ENCODE measurements at places on chromosomes 2 and 18.

DNA sequence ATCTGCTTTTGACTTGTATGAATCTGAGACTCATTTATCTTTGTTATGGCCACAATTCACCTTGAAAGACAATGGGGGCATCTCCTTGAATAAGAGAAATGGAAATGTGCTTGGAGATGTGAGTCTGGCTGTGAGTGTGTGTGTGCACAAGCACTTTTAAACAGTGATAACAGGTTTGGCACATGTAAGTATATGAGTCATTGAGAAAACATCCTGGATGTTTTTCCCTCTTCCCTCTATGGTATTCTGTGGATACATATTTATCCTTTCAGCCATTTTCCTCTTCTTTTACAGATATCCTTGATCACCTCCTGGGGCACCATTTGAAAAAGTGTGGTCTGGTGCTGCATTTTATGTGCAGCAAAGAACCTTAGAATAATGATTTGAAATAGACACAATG lies 317.3 kb upstream of the THUMPD2 start:
- DNase-seq = no peak

DNA sequence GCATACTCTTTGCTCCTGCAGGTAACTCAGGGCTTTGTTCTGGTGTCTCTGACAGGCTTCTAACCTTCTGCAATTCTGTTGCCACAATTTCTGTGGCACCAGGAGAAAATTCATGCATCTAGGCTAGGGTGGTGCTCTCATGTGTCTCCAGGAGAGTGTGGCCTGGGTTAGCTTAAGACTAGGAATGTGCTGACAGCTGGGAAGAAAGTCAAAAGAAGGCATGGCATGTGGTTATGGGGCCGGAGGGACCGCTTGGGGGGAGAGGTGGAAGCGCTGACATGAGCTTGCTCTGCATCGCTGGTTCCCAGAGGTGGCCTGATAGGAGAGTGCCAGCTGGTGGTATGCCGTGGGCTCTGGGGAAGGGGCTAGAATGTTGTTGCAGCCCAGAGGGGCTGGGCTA lies 173.3 kb upstream of the TNP1 start:
- no peak for DNase-seq

DNA sequence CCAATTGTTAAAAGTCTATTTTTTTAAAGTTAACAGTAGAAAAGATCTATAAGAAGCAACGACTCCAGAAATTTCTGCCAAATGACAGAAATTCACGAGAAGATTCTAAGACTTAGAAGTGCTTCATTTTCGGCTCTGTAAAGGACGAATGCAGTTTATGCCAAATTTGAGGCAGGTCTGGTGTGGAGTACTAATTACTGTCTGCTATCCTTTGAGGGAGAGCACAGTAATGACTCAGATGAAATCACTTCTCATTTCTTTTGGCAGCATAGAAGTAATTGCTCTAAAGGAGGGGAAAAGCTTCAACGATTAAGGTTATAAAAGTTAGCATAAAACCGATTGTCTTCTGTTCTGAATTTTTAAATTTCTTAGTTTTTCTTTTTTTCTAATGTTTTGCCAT lies 11.4 kb downstream of the G6PC2 start:
- DNase-seq = no peak

DNA sequence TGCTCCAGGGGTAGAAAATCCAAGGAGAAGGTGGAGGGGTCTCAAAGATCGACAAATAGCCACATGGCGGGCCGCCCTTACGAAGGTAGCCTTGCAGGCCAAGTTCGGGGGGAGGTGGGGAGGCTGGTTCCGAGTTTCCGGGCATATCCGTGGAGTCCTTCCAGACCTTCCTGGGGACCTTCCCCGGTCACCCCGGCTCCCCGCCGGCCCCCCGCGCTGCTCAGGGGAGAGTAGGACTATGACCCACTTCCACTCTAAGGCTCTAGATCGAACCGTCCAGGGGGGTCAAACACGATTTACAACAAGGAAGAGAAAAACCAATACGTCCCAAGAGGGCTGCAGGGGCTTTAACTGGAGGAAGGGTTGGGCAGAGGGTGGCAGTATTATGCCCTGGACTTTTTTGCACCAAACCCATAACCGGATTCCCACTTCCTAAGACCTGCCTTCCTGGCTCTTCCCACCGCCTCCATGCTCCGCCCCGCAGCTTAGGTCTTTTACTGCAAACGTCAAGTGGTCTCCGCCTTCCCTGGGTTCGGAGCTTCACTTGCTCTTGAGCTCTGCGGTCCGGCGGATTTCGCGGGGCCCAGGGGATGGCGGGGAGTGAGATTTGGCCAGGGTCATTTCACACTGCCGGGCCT lies 779 bp upstream of the LYPD6 start:
- DNase-seq = no peak

DNA sequence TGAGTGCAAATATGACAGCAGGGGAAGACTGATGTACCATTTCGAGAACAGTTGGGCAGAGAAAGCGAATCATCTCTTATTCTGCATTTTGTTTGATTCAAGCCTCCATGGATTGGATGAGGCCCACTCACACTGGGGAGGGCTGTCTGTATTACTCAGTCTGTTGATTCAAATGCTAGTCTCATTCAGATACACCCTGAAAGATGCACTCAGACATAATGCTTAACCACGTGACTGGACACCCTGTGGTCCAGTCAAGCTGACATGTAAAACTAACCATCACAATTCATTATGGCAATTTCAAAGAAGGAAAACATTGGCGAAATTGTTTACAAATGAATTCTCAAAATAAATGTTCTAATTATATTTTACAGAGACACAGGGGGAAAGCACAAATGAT lies 1210.2 kb downstream of the DPP10 start:
- no peak for DNase-seq

DNA sequence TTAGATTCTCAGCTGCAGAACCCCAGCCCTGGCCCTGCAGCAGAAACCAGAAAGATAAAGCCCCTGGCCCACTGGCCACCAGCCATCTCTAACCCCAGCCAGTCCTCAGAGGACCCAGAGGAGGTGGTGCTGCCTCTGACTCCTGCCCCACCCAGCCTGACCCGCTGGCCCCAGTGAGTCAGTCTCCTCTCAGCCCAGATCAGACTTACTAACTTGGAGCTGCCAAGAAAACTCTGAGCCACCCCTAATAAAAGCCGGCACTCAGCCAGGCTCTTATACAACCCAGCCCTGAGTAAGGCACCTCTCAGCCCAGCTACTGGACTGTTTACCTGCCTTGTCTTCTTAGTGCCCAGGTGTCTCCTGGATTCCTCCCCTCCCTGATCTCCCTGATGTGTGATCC lies 2.0 kb downstream of the SLC14A2 start:
- peak; percentile 67 for DNase-seq

- DNase-seq = no peak
Measured at GRCh38 chr2:73203055-73203681, 794 bp downstream of the NOTO start.

DNA sequence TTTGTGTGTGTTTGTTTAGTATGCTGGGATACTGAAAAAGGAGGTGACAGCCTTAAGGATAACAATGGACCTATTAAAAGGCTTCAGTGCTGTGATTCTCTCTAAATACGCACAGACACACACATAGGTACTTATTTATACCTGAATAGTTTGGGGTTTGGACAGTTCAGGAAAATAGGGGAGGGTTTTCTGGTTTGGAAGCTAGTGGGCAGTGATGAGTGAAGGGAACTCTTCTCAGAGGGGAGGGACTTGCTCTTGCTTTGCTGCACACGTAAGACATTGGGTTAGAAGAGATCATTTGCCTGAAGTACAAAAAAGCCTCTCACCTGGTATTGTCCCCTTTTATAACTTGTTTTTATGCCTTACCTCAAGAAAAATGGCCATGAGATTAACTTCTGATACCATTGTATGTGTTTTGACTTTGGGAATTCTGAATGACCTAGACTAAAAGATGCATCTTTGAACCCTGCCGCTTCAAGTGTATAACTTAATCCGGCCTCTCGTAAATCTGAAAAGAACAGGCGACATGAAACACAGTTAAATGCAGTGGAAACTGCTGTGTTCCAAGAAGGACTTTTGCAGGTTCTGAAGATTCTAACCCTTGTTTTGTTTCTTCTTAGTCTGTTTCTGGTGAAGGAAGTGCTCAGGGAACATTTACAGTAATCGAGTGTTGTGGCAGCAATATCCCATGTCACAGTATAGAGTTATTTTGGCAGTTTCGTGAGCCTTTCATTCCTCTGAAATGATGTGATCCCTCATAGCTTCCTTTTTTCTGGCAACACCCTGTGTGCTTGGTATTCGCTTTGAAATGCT lies 2.5 kb downstream of the CRIM1 start:
- no peak for DNase-seq

DNA sequence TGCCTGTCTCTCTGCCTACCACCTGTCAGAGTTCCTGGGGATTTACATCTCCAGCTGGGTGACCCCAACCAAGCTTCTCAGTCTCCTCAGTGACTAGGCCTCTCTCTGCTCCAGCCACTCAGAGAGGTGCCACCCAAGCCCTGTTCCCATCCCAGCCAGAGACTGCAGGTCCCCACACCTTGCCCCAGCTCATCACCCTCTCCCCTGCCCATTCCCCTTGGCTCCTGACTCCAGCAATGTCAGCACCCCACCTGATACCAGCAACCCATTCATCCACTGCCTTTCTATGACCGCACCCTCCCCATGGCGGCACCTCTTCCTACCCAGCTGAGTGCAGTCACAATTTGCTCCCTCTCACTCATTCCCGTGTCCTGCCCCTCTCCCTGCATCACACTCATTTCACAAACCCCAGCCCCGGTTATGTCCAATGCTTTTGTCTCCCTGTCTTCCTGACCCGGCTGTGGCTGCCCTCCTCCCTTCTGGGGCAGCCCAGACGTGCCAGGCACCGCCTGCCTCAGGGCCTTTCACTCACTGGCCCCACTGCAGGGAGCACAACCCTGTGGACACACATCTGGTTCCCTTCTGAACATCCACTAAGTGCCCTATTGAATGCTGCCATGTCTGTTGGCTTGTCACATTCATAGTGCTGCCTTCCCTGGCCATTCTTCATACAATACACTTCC lies 494.8 kb upstream of the HS6ST1 start:
- DNase-seq = no peak

- DNase-seq = no peak
Measured at GRCh38 chr2:9756692-9757250, 86.5 kb upstream of the TAF1B start.

- no peak for DNase-seq
Measured at GRCh38 chr18:47795434-47795814, 135.0 kb downstream of the SMAD2 start.

- no peak for DNase-seq
Measured at GRCh38 chr18:66749030-66749429, 145.1 kb upstream of the CDH19 start.

GRCh38 chr2:11752906-11753305 lies 6.5 kb downstream of the LPIN1 start:
- no peak for DNase-seq

- DNase-seq = no peak
Measured at GRCh38 chr2:15412779-15413178, 148.4 kb downstream of the NBAS start.

DNA sequence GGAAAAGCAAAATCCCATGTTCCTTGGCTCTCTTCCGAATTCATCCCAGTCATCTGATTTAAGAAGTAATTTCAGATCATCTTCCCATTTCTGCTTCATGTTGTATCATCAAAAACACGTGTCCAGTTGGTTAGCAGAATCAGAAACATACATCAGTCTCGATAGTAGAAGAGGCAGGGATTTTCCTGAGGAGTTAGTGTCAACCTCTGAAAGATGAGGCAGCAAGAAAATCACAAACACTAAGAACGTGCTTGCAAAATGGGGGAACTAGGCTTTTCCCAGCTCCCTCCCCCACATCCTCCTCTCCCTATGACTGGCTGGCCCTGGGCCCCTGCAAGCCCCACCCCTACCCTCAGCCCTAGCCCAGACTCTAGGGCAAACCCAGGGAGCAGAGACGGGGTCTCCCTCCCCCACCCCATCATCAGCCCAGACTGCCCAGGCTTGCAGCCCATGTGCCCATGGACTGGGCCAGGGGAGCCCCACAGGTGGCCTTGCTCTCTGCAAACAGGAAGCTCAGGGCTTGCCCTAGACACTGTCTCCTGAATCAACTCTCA lies 161.0 kb upstream of the ID2 start:
- no peak for DNase-seq

DNA sequence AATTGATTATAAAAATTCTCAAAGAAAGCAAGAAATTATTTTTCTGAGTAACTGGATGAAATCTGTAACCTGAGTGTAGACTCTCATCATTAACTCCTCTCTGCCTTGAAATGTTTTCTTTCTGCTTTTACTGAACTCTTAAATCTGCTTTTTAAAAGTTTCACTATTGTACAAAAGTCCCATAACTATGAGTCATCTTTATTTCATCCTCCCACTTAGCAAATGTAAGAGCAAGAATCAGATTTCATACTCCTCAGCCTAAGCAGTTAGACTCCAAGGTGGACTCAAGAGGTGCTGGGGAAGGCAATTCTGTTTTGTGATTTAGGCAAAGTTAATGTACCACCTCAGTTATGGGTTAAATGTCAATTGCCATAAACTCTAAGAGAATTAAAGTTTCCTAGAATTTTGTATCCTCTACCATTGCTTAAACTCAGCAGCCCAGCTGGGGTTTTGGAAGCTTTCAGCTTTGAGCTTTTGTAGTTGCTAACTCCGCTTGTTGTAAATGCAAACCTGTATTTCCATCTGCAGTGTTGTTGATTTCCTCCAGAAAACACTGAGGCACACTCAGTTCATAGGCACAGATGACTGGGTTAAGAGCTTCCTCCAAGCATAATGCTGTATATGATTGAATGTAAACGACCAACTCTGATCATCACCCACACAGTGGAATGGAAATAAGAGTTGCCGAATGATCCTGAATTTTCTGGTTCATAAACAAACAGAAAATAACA lies 268.8 kb downstream of the ARHGAP15 start:
- no peak for DNase-seq

DNA sequence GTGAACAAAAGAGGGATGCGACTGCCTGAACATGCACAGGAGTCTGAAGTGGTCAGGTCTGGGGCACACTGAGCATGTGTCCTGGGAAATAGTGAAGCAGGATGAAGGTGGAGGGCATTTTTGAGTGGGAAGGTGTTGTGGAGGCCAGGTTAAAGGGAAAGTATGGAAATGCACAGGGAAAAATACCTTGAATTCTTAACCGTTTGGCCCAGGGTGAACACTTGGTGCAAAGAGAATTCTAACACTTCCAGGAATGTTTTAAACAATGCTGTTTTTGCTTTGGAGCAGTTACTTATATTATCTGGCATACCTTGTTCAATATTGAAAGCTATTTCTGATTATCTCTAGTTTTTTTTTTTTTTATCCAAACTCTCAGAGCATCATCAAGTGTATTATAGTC lies 623.5 kb downstream of the DCC start:
- DNase-seq = no peak

GRCh38 chr2:170713543-170714380 lies 1.4 kb upstream of the SP5 start:
- DNase-seq = no peak

GRCh38 chr18:31595121-31595771 lies 3.6 kb downstream of the TTR start:
- DNase-seq = no peak

DNA sequence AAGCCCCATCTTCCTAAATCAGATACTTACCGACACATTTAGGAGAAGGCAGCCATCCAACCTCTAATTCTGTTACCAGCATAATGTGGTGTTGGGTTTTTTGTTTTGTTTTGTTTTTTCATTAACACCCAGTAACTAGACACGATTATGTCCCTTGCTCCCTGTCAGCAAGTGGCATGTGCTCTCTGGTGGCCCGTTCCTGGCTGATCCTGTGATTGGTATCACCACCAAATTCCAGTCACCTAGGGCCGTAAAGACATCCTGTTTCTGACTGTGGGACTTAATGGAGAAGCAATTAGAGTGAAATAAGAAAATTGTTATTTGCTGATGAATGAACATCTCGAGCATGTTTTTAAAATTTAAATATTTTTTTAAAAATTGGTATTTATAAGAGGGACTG lies 5.9 kb upstream of the DLX1 start:
- no peak for DNase-seq

- no peak for DNase-seq
Measured at GRCh38 chr2:74584088-74584645, 29.6 kb downstream of the DOK1 start.

Data from omental fat pad (tissue), 4 donors.